ENCODE measurements at places on chromosomes 16 and 17.

DNA sequence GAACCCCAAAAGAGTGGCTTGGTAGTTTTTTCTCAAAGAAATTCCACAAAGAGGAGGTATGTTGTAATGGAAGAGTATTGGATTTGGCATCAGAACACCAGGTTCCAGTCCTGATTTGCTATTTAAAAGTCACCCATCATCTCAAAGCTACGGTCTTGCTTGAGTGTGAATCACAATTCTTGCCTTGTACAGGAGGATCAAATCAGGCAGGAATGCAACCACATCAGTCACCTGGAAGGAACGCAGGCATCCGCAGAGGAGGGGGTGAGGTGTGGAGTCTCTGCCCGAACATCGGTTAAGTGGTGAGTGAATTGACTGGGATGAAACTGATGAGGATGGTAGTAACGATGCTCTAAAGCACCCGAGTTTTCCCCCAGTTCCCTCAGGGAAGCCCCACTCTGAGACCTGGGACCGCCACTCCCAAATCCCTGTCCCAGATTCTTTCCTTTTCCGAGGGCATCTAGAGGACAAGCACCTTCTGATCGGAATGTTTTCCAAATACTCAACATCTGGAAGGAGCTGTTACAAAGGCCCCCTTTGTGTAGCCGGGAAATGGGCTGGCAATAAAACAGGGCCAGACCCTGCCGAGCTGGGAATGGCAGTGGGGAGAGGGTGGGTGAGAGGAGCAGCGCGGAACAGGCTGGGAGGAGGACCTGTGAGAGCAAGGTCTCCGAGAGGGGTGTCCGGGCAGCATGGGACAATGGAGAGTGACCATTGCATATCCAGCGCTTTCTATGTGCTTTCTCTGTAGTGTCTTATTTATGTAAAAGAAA, 469.6 kb downstream of the SLC39A11 start:
- DNase-seq: no peak

DNA sequence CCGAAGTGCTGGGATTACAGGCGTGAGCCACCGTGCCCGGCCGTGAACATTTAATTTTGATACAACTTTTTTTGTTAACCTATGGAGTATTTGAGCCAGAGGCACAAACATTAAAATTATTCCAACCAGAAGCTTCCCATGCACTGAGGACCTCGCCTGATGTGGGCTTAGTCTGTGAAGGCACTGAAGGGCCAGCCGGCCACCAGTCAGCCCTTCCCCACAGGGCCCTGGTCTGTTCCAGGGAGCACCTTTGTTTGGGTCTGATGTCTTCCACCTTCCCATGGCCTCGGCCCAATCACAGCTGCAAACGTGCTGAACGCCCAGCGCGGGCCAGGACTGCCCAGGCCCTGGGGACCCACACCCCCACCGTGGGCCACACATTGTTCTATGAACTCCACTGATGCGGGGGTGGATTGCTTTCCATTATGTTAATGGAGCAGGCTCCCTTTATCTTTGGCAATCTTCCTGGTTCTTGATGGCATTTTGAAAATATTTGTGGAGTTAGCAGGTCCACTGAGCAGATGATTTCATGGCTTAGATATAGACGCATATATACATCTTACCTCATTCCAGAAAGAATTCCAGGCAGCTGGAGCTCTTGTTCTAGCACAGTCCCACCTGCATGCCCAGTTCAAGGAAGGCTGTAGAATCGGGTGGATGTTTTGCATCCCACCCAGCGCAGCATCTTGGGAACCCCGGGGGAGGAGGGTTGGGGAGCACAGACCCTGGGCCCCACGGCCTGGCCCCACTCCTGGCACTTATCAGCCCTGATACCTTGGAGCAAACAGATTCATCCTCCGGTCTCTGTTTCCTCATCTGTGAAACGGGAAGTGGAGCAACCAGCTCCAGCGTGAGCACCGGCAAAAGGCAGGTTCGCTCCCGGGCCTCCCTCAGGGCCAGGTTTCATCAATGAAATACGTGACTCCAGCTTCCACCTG, 14.5 kb downstream of the SPIRE2 start:
- DNase-seq: no peak

DNA sequence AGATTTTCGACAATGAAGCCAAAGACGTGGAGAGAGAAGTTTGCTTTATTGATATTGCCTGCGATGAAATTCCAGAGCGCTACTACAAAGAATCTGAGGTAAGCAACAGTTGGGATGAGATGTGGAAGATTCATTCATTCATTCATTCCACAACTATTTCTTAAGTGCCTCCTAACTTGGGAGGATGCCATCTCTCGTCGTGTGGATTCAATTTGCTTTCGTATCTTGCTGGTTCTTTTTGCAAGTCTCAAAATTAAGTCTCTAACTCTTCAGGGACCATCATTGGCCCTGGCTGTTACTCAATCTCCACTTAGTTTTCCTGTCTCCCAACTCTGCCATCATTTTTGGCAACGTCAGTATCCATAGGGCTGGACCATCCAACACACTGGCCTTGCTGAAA, 85.6 kb upstream of the NOL11 start:
- no peak for DNase-seq

- DNase-seq: no peak
Observed at GRCh38 chr16:22330326-22330725, 33.1 kb downstream of the POLR3E start.

DNA sequence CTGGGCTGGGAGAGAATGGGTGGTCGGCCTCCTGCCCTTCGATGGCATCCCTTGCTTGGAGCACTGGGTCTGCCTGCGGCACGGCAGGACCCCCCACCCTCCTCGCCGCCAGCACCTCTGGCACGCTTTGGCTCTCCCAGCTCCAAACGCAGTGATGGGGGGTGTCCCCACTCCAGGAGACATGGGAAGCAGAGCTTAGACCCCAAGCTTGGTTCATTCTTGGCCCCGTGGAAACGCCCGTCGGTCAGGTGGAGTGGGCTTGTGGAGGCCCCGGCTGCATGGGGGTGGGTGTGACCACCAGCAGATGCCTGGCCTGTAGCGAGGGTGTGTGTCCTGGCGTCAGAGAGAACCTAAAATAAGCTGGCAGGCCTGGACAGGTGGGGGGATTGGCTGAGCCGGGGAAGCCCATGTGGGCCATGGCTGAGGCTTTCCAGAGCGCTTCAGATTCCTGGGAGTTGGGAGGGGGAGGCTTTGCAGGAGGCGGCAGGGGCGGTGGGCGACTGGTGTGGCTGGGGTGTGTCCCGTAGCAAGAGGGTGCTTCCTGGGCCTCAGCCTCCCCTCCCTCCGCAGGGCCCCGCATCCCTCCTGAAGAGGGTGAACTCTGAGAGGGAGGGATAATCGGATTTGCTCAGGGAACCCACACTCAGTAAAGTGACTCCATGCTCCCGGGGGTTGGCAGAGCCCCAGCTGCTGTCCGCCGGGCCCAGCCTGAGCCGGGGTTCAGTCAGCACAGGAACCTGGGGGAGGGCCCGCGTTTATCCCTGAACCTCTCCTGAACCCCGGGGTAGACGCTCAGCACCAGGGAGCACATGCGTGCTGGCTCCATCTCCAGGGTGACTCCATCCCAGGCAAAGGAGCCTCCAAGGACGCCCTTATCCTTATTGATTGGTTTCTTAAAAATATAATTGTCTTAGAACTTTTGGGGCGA, 3.4 kb downstream of the CACNA1H start:
- DNase-seq: no peak

GRCh38 chr16:3012246-3012645, 477 bp upstream of the CLDN9 start:
- no peak for DNase-seq

- DNase-seq: no peak
Observed at GRCh38 chr17:44908761-44909326, 6.5 kb downstream of the GFAP start.

DNA sequence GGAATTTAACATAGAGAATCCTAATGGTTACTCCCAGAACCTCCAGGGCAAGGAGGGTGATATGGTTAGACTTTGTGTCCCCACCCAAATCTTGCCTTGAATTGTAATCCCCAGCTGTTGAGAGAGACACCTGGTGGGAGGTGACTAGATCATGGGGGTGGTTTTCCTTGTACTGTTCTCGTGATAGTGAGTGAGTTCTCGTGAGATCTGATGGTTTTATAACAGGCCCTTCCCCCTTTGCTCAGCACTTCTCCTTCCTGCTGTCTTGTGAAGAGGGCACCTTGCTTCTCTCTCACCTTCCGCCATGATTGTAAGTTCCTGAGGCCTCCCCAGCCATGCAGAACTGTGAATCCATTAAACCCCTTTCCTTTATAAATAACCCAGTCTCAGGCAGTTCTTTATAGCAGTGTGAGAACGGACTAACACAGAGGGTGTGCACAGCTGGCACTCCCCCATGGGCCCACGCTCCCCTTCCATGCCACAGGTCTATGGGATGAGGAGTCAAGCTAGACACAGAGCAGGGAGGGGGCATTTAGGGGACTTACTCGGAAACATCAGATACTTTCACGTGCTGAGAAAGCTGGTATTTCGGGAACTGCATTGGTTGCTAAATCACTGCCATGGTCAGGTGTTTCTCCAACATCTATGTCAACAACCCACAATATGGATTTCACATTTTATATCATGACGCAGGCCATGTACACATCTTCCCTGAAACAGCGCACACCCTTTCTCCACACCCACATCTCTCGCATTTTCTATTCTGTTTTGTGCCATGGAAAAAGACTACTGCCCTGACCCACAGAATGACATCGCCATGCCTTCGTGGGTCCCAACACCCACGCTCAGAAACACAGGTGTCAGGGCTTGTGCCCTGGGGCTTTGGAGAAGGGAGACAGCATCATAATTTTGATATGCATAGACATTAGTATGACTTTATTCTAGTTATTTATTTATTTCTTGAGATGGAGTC, 199.1 kb upstream of the GSE1 start:
- no peak for DNase-seq

DNA sequence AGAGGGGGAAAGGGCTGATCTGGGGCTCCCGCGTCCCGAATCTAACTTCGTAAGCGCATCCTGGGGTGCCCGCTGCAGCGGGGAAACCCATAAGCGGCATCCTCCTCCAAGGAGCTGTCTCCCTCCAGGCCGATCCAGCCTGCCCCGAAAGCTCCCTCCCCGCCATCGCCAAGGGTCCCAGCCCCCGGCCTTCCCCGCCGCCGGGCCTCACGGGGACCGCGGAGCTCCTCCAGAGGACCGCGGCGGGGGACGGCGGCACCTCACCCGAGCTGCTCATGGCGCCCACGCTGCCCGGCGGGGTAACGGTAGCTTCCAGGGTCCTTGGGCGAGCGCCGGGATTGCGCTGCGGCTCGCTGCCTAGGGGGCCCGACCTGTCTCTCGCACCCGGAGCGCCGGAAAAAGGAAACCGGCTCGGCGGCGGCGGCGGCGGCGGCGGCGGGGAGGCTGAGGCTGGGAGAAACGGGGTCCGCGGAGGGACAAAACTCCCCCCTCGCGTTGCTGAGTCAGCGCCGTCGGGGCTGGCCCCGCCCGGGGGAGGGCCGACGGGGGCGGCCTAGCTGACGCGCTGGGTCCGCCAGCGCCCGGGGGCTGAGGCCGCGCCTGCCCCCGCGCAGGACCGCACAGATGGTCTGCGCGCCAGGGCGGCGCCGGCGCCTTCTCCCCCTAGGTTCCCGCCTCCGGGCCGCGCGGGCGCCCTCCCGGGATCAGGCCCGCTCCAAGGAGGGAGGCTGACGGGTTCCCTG, at the start of gene BLMH:
TSS of gene BLMH (minus strand) at position 402 of the 743 bp plus-strand sequence. CDS start at position 277, 125 bp downstream.
- DNase-seq: peak; percentile 89
